ENCODE measurements at places on chromosomes 12 and 14. TPM values are rescaled to one million over a fixed set of nuclear protein-coding genes. Genes with fewer than 3 reads are reported as not detected.

Gene AKAP3
- 2.3 TPM for total RNA-seq

Gene OR2AP1
- total RNA-seq = not detected

GRCh38 chr12:117461732-117462131 lies 100.3 kb upstream of the NOS1 start:
- DNase-seq = no peak

DNA sequence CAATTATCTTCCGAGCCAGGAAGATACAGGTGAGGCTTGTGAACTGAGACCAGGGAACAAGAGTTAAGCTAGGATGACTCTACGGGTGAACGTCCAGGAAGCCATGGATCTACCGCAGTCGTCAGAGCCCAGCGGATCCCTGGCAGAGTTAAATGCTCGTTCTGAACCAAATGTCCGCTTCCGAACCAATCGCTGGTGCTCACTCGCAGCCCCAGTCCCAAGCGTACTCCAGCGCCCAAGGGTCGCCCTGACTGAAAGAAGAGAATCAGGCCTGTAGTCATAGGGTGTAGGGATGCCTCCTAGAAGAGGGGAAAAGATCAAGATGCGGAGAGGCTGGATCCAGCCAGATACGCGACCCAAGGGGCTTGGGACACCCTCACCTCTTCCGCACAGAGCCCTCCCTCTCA lies 283 bp downstream of the VIPAS39 start:
- no peak for DNase-seq

- DNase-seq = no peak
Measured at GRCh38 chr12:124361074-124361970, 66.4 kb downstream of the RFLNA start.
